ENCODE measurements at places on chromosomes 12 and 14.
A peak's percentile ranks its signal among the peaks of the same experiment; 100 is the strongest.

- no peak for DNase-seq
Observed at GRCh38 chr12:107478881-107479280, 206.7 kb upstream of the PWP1 start.

DNA sequence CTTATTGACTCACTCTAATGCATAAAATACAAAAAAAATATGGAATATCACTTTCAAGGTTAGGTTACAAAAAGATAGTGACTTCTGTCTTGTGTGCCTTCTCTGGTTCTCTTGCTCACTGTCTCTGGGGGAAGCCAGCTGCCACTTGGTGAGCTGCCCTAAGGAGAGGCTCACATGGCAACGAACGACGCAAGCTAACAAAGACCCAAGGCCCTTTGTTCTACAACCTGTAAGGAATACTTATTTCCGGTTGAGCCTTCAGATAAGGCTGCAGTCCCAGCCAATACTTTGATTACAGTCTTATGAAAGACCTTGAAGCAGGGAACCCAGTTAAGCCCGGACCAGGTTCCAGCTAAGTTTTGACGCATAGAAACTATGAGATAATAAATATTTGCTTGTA is 242.4 kb upstream of the TBX3 start:
- no peak for DNase-seq

DNA sequence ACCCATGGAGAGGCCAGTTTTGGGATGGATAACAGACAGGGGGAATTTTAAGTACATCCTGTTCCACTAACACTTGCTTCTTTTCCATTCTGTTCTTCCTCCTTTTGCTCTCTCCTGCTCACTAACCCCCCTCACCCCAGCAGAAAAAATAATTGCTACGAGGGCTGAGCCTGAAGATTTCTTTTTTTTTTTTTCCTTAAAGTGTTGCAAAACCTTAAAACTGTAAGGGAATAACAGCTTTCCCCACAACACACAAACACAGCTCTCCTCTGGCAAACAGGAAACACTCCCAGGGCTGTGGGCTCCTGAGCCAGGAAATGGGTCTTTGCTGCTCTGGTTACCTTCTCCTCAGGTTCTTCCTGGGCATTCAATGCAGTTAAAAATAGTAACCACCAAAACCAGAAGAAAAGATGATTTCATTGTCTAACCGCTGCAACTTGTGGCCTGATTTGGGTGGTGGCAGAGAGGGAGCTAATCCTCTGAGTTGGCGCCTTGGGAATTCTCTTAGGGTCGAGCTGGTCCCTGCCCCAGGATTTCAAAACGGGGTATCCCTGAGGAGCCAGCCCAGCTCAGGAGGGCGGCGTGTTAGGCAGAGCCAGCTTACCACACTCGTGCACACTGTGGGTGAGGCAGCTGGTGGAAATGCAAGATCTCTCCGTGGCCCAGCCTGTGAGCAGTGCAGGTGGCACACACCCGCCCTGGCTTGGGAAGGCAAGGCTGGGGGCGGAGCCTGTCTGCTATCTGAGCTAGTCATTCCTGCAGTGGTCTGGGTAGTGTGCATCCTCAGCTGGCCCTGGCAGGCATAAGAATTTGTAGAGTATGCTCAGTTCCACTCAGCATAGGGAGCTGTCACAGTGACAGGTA is 17.1 kb upstream of the EMP1 start:
- DNase-seq, result peak; percentile 95

GRCh38 chr14:96586056-96586455 is 83.9 kb downstream of the PAPOLA start:
- DNase-seq, result no peak

- peak; percentile 27 for DNase-seq
Observed at GRCh38 chr14:79337761-79338160, 873.5 kb downstream of the DIO2 start.

- no peak for DNase-seq
Observed at GRCh38 chr12:56304872-56305590, 4.9 kb upstream of the CS start.

Measured in NB4 (cell line).